Activated T-cell treated with anti-CD3 and anti-CD28 coated beads for 24 hours (primary cell): ENCODE measurements at places on chromosomes 16 and 17.

GRCh38 chr16:49623501-49624266, 232.2 kb downstream of the ZNF423 start:
- no peak for DNase-seq

DNA sequence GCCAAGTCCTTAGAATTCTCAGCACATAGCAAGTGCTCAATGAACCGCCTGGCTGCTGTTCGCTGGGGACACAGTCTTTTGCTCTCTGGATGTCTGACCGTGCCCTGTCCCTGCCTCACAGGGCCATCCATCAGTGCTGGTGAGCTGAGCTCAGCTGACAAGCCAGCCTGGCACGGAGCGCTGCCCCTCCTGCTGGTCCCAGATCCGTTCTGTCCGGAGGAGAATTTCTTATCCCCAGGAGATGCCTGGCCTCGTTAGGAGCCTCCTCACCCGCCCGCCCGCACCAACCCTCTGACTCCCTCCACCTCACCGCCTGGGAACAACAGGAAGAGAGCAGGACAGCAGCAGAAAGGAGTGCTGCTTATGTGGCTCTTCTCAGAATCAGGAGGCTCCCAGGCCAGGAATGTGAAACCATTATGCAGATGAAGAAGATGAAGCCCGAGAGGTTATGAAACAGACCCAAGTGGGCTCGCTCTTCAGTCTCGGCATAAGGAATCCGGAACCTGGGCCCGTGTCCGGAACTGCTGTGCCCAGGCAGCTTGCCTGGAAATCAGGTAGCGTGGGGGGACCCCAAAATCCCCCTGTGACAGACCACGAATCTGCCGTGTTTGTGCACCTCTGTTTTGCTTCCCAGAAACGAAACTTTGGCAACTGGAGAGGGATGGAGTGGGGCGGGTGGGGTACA, 28.8 kb upstream of the RMI2 start:
- no peak for DNase-seq

DNA sequence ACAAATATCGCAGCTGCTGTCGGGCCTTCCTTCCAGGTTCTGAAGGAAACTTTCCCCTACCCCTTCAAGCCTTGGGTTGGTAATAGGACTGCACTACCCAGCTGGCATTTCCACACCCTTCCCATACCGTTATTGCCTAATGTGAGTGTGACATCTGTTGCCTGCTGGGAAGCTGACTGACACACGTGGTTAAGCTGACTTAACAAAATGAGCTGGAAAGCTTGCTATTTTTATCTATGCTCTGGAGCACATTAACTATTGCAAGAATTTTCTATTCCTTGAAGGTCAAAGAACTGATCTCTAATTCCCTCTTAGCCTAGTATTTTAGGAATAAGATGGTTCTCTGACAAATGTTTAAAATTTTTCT, 79.5 kb downstream of the PMP22 start:
- no peak for DNase-seq

DNA sequence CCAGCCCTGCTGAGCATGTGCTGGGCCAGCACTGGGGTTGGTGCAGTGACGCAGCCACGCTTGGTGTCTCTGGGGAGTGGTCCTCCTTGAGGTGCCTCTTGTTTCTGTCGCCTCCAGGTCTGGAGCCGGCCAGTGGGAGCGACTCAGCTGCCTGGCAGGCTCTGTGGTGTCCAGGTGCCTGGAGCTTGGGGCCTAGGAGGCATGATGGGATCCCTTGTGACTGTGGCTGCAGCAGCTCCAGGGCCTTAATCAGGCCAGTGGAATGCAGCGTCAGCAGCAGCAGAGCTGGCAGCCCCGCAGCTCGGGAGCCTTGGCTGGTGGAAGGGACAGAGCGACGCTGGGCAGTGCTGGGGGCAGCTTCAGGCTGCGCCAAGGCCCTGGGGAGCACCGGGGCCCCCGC, 74.7 kb upstream of the CIBAR2 start:
- DNase-seq = no peak

- DNase-seq = no peak
These were observed 4.4 kb downstream of the TP53I13 start for GRCh38 chr17:29572691-29573557.

GRCh38 chr17:59503500-59503899, 61.9 kb upstream of the DHX40 start:
- no peak for DNase-seq

GRCh38 chr16:85253084-85253941, 141.0 kb upstream of the CIBAR2 start:
- DNase-seq = peak; percentile 44

DNA sequence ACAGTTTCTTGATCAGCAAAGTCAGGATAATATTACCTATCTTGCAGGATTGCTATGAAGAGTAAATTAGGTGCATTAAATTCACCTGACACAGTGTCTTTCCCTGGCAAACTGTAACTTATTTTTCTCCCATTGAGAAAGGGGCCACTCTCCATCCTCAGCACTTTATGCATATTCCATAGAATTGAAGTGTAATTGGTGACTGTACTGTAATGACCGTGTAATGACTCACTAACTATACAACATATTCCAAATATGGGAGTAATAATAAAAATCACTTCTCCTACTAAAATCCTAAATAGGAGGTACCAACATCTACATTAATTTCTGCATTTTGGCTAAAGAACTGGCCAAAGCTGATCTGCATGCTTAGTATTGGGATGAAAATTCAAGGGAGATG, 141.9 kb upstream of the NOG start:
- DNase-seq = no peak

- no peak for DNase-seq
These were observed 25.5 kb upstream of the PMP22 start for GRCh38 chr17:15290605-15291004.

- DNase-seq = no peak
These were observed at the start of gene COPZ2 for GRCh38 chr17:48037036-48037837. COPZ2 (minus strand) TSS chr17:48037797; CDS start chr17:48037777, 20 bp downstream.

GRCh38 chr16:12197812-12198211, 221.3 kb downstream of the SNX29 start:
- no peak for DNase-seq

- DNase-seq = no peak
These were observed 10.5 kb downstream of the PDILT start for GRCh38 chr16:20393801-20394577.

DNA sequence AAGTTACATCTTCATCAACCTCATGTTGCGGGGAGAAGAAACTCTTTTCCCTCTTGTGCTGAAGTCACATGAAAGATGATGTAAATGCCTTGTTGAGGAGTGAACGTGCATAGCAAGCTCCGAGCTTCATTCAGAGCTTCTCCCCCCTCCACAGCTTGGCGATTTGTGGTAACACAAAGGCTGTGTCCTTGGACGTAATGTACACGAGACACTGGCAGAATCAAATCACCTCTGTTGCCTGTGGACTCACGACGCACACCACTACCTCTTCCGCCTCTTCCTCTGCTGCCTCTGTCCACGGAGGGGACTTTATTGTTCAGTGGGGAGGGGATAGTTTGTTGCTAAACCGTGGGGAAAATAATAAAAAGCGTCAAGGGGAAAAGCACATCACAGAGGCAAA, 54.9 kb upstream of the CHMP6 start:
- no peak for DNase-seq

DNA sequence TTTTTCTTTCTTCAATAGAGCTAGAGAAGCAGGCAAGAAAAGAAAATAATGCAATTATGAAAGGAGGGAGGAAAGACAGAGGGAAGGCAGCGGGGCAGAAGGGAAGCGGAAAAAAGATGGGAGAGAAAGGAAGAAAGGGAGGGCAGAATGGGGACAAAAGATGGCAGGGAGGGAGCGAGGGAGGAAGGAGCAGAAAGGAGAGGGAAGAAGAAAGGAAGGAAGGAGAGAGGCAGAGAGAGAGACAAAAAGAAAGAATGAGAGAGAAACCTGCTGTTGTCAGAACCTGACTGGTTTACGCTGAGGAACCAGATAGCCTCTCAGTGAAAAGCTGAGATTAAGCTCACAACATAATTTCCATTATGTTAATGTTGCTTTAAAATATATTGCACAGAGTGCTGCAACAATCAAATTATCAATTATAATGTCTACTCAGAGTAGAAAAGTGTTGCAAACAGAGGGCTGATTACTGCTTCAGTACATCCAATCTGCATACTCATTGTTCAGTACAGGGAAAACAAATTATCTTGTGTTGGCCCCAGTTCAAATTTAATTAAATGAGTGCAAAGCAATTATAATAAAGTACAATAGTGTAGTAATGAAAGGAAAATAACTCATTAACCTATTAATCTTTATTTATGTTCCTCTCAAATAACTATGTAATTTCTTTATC, 32.0 kb upstream of the TOX3 start:
- DNase-seq = no peak

DNA sequence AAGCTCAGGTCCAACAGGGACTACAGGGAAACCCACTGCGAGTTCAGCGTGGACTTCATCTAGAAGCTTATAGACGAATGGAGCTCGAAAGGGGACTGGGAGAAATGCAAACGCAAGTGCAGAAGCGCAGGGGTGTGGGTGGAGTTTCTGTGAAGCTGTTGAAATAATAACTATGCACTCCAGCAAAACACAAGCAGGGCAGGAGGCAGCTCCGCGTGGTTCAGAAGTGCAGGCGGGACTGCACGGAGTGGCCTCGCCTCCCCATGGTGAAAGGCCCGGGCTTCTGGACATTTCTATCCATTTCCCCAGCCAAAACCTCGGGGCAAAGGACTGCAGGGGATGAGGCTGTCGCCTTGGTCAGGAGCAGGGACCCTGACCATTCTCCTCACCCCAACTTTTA, 74.5 kb downstream of the ZNF423 start:
- DNase-seq = no peak

DNA sequence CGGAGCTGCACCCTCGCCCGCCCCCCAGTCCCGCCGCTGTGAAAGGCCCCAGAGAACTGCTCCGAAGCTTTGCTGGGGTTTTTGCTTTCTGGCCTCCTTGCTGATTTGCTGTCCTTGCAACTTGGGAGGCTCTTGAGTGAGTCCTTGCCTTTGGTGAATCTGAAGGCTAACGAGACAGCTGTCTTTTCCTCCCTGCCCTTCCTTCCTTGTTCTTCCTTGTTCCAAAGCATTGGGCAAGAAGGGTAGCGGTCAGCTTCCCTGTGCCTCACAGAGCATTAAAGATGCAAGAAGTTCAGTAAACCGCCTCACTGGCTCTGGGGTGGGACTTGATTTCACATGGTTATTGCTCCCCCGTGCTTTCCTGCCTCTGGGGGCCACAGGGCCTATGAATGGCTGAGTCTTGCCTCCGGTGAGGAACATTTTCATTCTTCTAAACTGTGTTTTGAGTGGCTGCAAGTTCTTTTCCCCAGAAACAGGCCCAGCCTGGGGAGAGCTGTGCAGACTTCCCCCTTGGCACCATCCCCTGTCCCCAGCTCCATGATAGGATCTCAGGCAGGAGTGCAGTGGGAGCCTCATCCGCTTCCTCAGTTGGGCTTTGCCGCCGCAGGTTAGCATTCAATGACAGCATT, 1.4 kb downstream of the YPEL2 start:
- DNase-seq = no peak

DNA sequence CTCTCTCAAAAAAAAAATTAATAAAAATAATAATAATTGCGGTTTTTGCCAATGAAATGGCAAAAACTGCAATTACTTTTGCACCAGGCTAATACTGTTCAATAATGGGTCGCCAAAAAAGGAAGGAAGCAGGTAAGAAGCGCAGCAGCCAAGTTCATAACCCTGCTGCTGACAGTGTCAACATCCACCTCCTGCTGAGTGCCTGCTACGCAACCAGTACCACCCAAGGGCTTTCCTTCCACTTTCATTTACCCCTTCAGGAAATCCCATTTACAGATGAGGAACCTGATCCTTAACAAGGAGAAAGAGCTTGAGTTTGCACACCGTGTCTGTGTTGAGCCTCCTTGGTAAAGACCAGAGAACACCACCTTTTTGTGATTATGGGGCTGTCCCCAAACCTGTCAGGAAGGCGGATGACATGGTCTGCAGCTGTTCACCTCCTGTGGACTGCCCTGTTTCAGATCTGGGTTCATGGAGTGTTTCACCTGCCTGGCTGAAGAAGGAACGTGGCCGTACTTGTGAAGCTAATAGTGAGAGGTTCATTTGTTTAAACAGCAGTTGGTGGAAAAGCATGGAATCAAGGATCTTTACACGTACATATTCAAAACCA, 378.0 kb downstream of the SLC39A11 start:
- no peak for DNase-seq

DNA sequence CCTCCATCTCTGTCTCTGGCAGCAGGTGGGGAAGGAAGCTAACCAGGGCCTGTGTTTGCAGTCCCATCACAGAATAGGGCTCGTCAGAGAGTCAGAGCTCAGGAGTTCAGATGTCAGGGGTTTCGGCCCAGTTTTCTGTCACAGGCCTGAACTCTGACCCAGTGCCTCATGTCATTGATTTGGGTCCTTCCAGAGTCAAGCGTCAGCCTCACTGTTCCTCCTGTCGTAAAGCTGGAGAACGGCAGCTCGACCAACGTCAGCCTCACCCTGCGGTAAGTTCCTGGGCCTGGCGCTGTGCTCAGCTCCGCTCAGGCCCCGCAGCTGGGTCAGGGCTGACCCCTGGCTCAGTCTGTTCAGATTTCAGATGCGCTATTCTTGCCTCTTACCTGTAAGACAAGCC, 10.7 kb downstream of the CTNS start:
- DNase-seq = no peak

GRCh38 chr16:66315210-66315825, 51.2 kb upstream of the CDH5 start:
- DNase-seq = peak; percentile 33

- DNase-seq = no peak
These were observed 68.4 kb upstream of the NKD1 start for GRCh38 chr16:50479771-50480170.

GRCh38 chr17:64095144-64095882, 34.6 kb downstream of the ERN1 start:
- no peak for DNase-seq

DNA sequence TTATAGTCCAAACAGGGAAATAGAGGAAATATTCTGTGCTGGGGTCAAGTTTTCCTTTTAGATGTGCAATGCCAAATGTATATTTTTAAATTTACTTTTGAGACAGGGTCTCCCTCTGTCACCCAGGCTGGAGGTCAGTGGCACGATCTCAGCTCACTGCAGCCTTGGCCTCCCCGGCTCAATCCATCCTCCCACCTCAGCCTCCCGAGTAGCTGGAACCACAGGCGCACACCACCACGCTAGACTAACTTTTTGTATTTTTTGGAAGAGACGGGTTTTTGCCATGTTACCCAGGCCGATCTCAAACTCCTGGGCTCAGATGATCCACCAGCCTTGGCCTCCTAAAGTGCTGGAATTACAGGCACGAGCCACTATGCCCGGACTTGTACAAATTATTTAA, 25.8 kb upstream of the MED13 start:
- DNase-seq = no peak

- DNase-seq = no peak
These were observed 16.7 kb downstream of the ZNF423 start for GRCh38 chr16:49839017-49839825.
